G401 (cell line): ENCODE measurements at places on chromosomes 5 and 9.

GRCh38 chr5:17432569-17432968, 65.5 kb upstream of the TAF11L2 start:
- DNase-seq: no peak

DNA sequence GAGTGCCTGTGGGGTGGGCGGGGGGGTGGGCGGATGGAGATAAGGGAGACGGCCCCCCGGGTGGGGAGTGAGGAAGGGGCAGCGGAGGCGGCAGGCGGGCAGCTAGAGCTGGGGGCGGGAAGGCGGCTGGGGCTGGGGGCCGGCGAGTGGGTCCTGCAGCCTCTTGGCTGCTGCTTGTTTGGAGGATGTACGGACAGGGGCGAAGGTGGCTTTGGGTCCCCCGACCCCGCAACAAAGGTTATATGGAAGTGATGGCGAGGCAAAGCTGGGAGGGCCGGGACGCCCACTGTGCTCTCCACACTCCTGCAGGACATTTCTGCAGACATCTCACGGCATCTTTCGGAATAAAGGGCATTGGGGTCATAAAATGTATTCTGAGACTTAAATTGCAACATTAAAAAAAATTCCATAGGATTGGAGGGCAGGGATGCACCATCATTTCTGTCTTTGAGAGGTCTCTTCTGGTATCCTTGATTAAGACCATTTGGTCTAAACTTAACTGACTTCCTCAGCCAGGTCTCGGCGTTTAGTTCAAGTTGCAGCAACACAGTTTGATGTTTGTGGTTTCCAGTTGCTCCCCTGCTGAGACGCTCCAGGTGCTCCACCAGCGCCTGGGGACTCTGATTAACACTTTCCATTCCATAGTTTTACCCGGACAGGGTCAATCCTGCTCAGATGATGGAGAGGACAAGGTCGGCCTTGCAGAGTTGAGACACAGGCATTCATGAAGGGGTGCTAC, 101.6 kb upstream of the SSBP2 start:
- DNase-seq: peak; percentile 57

GRCh38 chr5:150559088-150559487, 51.2 kb downstream of the NDST1 start:
- no peak for DNase-seq

GRCh38 chr5:152912924-152913323, 507.8 kb upstream of the NMUR2 start:
- no peak for DNase-seq

GRCh38 chr9:32584784-32585183, 11.8 kb upstream of the NDUFB6 start:
- DNase-seq: no peak

GRCh38 chr5:57325678-57326397, 152.0 kb downstream of the GPBP1 start:
- DNase-seq: no peak

- no peak for DNase-seq
Measured at GRCh38 chr5:111116550-111116949, 24.4 kb downstream of the WDR36 start.

DNA sequence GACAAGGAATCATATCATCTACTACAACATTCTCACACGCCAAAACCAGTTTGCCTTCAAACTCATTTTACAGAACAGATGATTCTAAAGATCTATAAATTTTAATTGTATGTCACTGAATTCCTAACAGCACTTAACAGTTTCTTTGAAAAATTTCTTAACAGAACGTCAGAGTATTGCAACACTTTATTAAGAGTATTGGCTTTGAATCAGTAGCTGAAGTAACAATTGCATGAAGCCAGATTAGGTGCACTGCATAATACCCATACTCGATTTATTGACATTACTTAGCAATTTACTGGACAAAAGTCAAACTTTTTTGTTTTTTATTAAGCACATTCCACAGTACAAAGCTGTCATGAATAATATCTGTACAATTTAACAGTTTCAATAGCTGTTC, 75.8 kb downstream of the SMIM23 start:
- no peak for DNase-seq

DNA sequence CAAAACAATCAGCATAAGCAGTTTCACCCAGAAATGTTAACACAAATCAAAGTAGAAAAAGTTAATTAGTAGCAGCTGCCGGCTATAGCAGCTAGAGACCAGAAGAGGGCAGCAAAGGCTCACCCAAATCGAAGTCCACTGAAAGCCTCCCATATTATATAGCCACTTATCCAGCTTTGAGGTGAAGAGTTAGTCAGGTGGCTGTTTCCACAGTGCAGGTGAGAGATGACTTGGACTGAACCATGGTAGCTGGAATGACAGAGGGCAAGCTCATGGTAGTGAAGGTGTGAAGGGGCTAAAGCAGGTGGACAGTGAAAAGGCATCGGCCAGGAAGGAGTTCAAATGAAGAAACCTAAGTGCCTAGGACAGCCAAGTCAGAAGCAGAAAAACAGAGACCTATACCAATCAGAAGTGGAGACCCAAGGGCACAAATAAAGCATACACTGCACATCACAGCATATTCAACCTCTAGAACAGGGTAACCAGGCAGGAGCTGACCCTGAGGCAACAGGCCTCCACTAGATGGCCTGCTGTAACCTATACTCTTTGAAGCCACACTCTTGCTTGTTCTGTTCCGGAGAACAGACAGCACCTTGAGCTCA, 7.2 kb upstream of the RNF38 start:
- DNase-seq: peak; percentile 81

DNA sequence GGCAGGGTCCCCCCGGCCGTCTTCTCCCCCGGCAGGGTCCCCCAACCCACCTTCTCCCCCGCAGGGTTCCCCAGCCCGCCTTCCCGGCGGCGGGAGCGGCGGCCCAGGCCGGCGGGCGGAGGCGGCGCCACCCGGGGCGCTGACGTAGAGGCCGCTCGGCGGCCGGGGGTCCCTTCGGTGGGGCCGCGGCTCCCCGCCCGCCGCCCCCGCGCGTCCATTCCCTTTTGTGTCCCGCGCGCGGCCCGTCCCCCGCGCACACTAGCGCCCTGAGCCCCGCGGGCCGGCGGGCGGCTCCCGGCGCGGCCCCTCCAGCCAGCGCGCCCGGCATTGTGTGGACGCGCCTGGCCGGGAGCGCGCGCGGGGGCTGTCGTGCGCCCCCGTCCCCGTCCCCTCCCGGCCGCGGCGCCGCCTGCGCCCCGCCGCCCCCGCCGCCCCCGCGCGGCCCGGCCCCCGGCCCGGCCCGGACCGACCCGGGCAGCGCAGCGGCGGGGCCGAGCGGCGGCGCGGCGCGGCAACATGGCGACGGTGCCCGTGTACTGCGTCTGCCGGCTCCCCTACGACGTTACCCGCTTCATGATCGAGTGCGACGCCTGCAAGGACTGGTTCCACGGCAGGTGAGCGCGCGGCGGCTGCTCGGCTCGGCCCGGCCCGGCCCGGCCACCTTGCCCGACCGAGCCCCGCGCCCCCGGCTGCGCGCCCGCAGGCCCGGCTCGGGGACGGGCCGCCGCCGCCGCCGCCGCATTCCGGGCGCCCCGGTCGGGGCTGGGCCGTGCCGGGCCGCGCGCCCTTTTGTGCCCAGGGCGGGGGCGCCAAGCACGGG, at the start of gene PHF2:
PHF2 (plus strand) TSS at position 327 of the 820 bp plus-strand sequence; CDS start at position 517, 190 bp downstream.
- no peak for DNase-seq

DNA sequence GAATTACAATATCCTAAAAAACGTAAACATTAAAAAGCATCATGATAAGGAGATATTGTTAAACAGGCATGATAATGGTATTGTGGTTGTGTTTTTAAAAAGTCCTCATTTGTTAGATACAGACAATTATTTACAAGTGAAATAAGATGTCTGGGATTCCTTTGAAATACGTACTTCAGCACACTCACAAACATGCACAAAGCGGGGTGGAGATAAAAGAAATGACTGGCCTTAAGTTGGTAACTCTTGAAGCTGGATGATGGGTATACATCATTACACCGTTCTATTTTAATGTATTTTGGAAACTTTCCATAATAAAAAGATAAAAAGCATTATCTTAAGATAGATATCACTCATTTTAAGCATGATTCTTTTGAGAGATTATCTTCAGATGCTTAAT, 1.0 kb downstream of the FAM200C start:
- DNase-seq: peak; percentile 27

- DNase-seq: no peak
Measured at GRCh38 chr5:76312783-76313182, 90.3 kb upstream of the IQGAP2 start.

DNA sequence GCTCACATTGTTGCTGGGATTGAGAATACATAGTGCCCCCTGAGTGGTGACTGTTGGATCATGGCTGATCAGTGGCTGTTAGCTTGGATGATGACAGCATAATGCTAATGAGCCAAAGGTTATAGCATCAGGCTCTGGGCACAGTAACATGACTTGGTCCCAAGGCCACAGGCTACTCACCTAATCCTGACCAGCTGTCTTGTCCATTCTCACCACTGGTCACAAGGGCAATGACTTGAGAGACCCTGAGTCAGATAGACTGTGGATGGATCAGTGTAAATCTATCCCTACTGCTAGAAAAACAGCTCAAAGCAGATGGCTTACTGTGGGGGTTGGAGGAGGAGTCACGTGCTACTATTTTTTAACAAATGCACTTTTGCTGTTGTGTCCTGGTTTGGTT, 74.7 kb downstream of the AOPEP start:
- DNase-seq: no peak

DNA sequence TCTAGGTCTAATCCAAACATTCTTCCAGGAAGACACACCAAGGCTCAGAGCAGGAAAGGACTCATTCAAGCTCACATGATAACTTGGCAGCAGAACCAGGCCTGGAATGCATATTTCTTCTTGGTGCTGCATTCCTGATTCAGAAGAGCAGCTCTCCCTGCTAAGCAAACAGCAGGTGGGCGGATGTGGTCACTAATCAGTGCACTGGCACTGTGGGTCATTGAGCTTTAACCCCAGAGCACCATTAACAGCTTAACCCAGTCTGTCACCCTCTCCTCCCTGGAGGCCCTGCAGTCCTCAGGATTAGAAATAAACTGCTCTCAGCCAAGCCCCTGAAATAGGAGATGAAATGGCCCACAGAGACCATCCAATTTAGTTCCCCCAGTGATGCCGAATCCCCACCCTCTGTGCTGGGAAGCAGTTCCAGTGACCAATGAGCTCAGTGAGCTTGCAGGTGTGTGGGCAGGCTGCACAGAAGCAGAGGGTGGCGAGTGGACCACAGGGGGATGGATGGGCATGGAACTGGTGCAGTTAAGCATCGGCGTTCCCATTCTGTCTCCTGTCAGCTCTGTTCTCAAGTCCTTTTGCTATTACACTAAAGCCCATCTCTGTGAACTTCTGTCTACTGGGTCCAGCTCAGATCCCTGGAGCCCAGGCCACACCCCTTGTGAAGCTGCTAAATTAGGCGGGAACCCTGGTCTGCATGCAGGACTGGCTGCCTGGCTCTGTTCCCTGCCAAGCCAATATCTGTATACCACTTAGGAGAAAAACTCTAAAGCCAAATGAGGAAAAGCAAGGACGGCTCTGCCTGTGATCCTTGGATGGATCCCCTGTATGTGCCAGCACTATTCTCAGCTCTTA, 16.6 kb upstream of the MEGF9 start:
- no peak for DNase-seq

- DNase-seq: no peak
Measured at GRCh38 chr5:8102714-8103113, 233.8 kb downstream of the MTRR start.

DNA sequence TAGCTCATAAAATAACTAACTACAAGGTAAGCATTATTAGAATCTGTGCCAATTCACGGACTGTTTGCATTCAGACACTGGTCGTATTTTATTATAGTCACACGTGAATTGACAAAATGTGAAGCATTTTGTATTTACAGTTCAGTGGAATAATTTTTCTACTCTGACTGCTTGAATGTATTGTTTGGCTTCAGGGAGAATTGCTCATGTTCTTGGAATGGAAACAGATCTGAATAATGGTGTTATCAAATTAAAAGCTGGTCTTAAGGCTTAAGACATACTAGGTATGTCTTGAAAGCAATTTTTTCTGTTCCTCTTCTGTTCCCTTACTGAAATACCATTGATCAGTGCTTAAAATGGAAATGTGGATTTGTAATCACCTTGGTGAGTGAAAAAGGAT, 543.7 kb upstream of the TLE4 start:
- no peak for DNase-seq

GRCh38 chr5:159242656-159243055, 20.4 kb upstream of the UBLCP1 start:
- no peak for DNase-seq

DNA sequence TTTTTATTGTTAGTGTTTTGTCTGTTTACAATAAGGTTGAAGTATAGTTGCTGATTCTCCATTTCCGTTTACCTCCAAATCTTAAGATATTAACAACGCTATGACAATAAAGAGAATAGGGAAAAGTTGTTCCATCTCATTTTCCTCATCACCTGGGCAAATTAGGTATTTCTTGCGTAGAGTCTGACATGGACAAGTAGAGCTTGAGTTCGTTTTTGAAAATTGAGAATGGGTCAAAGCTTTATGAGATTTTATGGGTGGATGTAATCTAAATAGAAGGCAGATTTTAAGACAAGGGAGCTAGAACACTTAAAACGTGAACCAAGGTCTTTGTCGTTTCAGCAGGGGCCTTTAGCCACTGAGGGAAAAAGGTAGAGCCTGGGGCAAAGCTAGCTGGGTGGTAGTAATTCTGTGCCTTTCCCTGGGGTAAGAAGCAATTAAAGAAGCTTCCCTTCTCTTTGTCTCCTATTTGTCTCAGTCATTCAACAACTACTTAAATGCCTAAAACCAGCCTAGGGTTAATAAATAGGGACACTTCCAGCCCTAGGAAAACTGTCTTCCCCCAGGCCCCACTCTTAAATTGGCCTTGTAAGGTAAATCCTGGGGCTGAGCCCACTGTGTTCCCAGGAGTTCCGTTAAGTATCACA, 551 bp upstream of the CAAP1 start:
- DNase-seq: peak; percentile 2

DNA sequence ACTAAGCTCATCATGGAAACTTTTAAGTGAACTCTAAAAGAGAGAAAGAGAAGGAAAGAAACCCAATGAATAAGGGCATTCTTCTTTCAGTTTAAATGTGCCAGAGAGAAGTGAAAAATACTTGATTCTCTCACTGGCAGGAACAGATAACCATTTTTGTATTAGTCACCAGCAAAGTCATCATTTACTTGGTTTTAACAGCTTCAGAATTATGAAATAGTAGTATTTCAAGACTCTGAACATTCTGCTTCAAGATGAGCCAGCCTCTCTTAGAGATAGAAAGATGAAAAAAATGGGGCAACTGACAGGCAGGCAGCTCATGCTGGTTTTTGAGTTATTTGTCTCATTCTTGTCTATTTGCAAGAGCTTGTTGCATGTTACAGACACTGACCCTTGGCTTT, 103.5 kb downstream of the GCNT1 start:
- no peak for DNase-seq

DNA sequence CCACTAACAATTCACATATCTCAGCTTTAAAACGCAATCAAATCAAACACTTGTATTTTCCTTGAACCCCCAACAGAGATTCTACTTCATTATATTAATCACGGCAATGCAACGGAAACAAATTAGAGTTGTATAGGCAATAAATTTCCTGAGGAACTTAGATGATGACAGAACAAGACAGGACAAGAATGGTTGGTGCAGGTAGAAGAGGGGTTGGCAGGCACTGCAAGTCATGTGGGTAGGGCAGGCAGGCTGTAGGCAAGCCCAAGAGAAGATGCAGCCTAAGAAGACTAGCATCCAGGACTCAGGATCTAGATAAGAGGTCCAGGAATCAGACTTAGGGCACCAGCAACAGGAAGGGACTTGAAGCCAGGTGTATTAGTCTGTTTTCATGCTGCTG, 16.6 kb upstream of the FEM1C start:
- DNase-seq: no peak

- DNase-seq: peak; percentile 43
Measured at GRCh38 chr5:88557131-88557530, 288.5 kb upstream of the TMEM161B start.

- no peak for DNase-seq
Measured at GRCh38 chr5:74186356-74187315, 453.9 kb downstream of the ENC1 start.

GRCh38 chr5:170809551-170809950, 26.0 kb downstream of the GABRP start:
- DNase-seq: peak; percentile 61
